ENCODE measurements at places on chromosomes 13 and 19.

GRCh38 chr19:21117041-21117907, 24.6 kb upstream of the ZNF431 start:
- no peak for DNase-seq

GRCh38 chr13:43543331-43543730, 243.4 kb downstream of the ENOX1 start:
- DNase-seq = no peak

- no peak for DNase-seq
Observed at GRCh38 chr19:6238643-6239281, 41.0 kb downstream of the MLLT1 start.

GRCh38 chr19:13101590-13102415, 855 bp downstream of the LYL1 start:
- DNase-seq = no peak

DNA sequence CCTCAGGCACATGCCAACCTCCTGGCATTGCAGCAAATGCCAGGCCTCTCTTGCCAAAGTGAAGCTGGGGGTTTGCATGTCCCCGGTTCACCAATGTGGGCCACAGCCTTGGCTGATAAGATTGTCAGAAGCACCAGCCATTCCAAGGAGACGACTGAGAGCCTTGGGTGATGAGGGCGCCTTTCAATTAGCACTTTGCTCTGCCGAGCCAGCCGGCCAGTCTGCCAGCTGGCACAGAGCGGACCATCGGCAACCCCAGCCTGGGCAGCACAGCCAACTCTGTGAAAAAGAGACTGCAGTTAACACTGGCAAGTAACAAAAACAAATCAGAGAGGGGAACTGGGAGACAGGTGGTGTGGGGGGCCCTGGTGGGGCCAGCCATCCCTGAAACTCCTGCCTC, 67.3 kb downstream of the EFNB2 start:
- no peak for DNase-seq

GRCh38 chr13:30745906-30746686, 10.8 kb downstream of the ALOX5AP start:
- DNase-seq = no peak

- no peak for DNase-seq
Observed at GRCh38 chr13:72970956-72971355, 87.8 kb upstream of the KLF5 start.

DNA sequence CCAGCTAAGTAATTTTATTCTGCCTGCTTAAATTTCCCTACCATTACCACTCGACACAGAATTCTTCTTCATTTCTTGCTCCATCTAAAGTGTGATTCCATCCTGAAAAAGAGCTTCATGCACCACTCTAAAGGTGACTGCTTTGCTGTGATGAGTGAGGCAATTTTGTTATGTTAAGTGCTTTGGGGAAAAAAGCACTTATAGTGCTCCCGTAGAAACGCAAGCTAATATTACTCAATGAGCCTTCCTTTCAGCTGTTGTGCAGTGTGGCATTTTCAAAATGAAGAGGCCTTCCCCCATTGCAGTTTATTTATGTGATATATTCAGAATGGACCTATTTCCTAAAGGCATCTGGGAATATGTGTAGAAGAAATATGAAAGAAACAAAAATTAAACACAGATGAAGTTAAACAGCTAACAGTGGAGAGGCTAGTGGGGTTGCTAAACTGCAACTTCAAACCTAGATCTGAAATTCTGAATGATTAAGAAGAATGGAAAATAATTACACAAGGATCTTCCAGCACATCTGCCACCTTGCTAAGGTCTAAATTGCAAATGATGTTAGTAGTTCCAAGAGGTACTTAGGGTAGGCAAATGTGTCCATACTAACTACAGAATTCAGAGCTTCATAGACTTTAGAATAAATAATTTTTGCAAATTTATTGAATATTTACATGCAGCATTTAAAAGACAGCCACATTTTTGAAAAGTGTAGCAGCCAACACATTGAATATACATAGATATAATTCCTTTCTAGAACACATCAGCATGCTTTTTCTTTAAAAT, 211.7 kb downstream of the DCT start:
- DNase-seq = no peak

- DNase-seq = no peak
Observed at GRCh38 chr19:6039566-6040225, 61.8 kb upstream of the RANBP3 start.

- DNase-seq = no peak
Observed at GRCh38 chr13:92727118-92727517, 499.5 kb upstream of the GPC6 start.

GRCh38 chr13:25727810-25728209, 324.0 kb downstream of the SHISA2 start:
- DNase-seq = no peak

GRCh38 chr19:12953138-12953798, 3.8 kb downstream of the GADD45GIP1 start:
- no peak for DNase-seq

- peak; percentile 8 for DNase-seq
Observed at GRCh38 chr19:15452111-15453047, 2.6 kb upstream of the WIZ start.

DNA sequence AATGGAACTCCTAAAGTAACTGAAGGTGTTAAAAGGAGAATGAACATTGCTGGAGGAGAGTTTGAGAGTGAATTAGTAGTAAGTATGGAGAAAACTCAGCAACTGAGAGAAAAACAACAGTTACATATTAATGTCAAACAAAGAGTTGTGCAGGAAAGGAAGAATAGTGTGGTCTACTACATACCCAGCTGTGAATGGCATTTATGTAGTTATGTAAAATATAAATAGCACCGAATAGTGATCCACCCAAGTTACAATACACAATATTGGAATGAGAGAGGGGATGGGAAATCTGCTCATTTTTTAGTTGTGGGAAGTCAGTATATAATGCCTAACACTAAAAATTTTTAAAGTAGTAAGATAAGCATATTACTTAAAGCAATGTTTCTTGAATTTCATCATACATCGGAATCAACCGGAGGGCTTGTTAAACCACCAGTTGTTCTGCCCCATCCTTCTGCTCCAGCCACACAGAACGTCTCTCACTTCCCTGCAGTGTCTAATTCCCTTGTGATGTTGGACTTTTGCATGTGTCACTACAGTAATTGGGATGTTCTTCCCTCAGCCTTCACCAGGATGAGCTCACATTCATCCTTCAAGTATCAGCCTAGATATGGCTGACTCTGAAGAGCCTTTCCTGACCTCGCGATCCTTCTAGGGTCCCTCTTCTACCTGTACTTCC, 11.5 kb downstream of the CCDC70 start:
- no peak for DNase-seq

DNA sequence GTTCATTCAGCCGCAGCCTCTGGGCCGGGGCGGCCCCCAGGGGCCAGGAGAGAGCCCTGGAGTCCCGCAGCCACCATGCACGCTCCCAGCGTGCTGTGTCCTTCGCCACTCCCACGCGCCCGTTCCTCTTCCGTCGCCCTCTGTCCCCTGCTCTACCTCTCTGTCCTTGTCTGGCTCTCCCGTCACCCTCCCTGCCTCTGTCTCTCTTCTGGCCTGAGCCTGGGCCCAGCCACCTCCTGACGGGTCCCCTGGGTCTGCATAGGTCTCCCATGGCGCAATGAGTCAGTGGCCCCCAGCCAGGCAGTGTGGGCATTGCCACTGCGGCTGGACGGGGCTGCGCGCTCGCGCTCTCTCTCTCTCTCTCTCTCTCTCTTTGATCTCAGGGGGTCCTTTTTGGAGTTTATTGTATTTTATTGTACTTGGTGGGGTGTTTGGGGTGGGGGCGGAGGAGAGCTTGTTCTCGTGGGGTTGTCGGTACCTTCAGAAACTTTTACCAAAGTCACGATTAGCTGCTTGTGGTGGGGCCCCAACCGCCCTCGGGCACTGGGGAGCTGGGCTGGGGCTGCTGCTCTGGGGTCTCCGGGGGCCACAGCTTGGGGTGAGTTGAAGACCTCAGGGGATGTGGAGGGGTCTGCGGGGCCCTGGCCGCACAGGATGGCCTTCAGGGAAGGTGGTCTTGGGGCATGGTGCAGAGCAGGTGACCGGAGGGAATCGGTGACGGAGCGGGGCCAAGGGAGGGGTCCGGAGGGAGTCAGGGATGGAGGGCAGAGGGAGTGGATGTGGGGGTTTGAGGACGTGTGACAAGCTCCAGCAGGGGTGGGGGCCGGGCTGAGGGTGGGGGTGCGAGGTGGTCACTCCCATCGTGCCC, 1.7 kb upstream of the TGFBR3L start:
- no peak for DNase-seq
